ENCODE measurements at places on chromosomes 11 and 22.

DNA sequence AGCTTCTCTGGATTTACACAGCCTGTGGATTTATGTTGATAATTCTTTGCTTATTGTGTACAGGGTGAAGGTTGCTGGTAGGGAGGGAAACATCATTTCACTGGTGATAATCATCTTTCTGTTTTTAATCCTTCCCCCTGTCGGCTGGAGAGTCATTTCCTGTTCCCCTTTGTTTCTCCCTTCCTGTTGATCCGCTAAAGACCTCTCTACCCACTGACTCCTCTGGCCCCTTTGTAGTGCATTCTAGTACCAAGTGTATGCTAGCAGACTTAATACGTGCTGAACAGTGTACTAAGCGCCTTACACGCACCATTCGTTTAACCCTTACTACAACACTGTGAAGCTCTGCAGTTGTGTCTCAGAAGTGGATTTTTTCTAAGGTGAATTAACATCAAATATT, 19.0 kb upstream of the OR9Q1 start:
- DNase-seq: no peak

- DNase-seq: no peak
Measured at GRCh38 chr11:36013950-36014897, 70.4 kb downstream of the LDLRAD3 start.

GRCh38 chr11:3225159-3225758, 6.6 kb upstream of the MRGPRG start:
- DNase-seq: no peak

DNA sequence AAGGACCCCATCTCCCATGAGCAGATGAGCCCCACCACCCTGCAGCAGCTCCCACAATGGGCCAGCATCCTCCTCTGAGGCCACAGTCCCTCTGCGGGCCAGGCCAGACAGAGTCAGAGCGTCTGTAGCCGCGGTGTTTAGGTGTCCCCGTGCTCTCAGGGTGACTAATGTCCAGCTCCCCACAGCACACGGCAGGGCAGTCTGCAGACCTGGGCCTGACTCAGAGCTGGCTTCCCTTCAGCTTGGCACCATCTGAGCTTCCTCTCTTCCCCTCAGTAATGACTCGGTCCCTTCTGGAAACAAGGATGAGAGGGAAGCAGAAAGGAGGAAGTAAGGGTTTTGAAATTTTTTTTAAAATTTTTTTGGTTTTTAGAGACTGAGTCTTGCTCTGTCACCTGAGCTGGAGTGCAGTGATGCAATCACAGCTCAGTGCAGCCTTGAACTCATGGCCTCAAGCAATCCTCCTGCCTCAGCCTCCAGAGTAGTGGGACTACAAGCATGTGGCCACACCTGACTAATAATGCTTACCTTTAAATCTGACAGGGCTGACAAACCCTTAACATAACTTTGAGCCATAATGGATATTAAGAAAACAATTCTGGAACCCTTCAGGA, 28.5 kb downstream of the LRRC74B start:
- DNase-seq: no peak

DNA sequence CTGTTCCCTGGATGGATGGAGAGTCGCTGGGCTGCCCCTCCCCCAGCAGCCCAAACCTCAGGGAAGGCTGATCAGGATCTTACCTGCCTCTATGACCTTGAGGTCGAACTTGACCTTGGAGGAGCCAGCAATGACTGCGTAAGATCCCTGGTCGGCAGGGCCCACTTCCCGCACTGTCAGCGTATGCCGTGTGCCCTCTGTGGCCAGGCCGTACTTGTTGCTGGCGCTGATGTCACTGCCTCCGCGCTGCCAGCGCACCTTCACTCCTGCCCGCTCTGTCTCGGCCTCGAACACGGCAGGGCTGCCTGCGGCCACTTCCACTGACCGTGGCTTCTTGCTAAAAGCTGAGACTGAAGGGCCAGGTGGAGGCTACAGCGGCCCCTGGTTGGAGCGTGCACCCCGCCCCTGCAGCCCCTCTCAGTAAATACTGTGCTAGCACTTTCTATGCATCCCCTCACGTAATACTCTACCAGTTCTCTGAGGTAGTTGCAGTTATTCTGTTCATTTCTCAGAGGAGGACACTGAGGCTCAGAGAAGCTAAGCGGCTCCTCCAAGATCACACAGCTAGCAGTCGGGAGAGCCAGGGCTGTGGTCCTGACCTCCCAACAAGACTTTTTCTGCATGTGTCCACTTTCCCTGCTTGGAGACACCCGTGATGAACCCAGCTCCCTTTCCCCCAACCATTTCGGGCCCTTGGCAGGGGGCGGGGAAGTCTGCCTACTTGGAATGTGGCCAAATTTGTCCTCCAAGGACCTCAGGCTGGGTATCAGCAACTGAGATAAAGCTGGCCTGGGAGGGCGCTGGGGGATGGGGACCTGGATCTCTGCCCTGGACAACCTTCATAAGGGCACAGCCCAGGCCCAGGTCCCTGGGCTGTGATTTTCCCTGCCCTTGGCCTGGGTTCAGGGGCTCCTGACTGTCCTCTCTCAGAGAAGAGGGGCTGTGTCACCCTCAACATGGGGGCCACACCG, 1.1 kb downstream of the MYBPC3 start:
- DNase-seq: no peak

- no peak for DNase-seq
Measured at GRCh38 chr22:25853501-25854284, 111.7 kb downstream of the MYO18B start.

DNA sequence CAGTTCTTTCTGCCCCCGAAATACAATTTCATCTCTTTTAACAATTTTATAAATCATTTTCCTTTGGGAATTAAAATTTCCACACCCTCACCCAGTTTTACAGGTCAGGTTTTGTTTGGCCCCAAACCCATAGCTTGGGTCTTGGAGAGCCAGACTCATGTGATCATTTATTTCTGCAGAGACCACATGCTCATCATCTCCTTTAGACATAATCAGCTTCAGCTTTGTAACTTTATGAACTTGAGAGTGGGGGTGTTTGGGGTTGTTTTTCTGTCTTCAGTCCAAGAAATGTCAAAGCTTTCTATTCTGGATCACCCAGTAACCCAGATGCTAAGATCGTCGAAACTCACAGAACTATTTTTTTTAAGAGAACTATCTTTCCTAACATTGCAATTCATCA, 70.9 kb downstream of the DBX1 start:
- no peak for DNase-seq

GRCh38 chr11:119713359-119714040, 15.5 kb downstream of the NECTIN1 start:
- no peak for DNase-seq

DNA sequence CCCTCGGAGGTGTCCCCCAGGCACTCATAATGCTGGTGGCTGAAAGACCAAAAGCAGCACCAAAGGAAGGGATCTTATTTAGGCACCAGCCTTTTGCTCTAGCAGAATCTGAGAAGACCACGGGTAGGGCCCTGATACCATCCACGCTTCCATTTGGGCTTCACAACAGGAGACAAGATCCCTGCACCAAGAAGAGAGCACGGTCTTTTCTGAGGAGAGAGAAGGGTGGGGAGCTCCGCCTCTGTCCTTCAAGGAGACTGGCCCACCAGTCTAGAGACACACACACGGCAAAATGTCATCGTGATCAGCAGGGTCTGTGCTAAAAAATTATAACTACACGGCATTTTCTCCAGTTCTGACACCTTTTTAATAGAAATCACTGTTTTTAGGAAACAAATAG, 9.8 kb downstream of the LARGE2 start:
- no peak for DNase-seq

DNA sequence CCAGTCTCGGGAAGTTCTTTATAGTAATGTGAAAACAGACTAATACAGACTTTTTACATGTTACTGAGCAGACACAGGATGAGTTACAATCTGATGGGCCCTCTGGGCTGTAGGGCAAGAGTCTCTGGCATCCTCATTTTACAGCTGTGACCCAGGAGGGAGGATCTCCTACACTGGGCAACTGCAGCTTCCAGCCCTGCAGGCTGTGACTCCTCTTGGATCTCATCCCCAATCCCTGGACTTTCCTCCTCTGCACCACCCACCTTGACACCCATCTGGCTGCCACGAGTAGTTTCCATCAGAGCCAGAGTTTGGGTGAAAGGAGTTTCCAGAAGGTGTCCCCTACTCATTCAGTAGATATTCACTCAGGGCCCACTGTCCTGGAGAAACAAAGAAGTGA, 48.9 kb upstream of the MYEOV start:
- no peak for DNase-seq

DNA sequence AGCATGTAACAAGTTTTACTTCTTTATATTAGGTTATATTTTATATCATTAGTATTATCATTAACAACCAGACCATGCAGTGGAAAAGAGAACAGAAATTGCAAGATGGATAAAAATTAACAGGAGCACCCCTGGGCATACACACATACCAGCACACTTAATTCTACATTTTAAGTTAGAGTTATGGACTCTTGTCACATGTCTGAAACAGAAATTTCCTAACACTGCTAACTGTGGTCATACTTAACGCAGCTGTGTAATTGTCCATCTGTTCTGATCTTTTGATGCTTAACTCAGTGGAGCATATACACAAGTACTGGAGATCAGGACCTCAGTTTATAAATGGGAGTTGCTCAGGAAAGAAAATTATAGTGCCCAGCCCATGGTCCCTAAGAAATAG, 358 bp downstream of the OR52H1 start:
- DNase-seq: no peak

DNA sequence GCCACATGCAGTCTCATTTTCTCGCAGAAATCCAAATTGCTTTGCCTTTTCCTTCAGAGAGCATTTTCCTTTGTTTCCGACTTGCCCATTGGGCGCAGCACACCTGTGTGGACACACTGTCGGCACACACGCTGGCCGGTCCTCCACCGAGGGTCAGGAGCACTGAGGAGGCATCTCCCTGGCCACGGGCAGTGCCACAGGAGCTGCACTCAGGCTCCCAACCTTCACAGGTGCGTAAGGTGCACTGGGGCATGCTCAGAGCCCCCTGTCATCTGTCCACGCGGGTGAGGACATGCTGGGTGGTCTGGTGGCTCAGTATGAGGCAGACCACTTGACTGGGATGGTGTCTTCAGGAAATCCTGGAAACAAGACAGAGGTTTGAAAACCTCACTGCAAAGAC, 779.1 kb downstream of the BRD1 start:
- DNase-seq: no peak

GRCh38 chr22:26768952-26769351, 111.6 kb downstream of the MIAT start:
- DNase-seq: no peak

DNA sequence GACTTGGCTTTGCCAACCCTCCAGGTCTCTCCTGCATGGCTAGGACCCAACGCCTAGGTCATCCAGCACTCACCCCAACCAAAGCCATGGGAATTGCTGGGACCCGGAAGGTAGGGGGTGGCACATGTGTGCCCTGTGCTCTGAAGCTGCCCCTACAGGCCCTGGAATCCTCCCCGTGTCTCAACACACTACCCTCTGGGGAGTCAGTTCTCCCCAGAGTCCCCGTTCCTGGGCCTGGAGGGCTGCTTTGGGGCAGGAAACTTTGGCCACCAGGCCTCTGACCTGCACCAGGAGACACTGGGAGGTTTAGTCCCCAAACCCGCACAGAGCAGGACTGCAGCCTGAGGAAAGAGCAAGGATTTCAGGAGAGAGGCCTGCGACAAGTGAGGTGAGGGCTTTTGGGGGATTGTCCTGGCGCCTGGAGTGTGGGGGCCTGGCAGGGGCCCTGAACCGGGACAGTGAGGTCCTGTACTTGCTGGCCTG, 495 bp upstream of the IFITM1 start:
- no peak for DNase-seq

- no peak for DNase-seq
Measured at GRCh38 chr11:78351979-78352841, 65.4 kb downstream of the GAB2 start.

GRCh38 chr11:111148121-111148520, 97.4 kb upstream of the POU2AF2 start:
- DNase-seq: no peak

DNA sequence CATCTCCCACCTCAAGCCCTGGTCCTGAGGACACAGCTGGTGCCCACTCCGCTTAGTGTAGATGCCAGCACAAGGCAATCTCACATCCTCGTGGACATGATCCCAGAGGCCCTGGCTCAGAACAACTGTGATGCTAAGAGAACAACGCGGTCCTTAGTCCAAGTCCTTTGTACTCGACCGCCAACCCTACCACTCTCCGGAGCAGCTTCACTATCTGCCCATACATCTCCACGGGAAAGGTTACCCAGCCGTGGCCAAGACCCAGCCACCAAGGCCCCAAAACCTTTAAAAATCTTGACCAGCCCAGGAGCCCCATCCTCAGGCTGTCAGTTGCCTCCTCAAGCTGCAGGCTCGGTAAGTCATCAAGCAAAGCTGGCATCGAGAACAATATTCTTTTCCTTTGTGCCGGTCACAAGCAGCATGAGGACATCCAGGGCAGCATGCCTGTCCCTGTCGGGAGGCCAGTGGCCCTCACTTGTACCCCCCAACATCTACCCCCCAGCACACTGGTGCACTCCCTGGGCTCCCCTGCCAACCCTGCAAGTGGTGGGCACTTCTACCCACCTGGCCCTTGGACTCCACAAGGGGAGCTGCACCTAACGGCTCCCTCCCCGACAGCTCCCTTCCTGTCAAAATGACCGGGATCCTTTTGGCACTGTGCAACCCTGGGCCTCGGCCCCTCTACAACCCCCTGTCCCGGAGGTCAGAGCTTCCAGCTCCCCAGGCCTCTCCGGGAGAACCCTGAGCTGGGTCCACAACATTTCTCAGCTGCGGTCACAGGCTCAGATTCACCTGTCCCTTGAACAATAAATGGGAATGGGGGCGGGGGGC, 2.5 kb downstream of the OSBPL5 start:
- DNase-seq: no peak

- no peak for DNase-seq
Measured at GRCh38 chr22:29569011-29569678, 11.8 kb downstream of the NIPSNAP1 start.

DNA sequence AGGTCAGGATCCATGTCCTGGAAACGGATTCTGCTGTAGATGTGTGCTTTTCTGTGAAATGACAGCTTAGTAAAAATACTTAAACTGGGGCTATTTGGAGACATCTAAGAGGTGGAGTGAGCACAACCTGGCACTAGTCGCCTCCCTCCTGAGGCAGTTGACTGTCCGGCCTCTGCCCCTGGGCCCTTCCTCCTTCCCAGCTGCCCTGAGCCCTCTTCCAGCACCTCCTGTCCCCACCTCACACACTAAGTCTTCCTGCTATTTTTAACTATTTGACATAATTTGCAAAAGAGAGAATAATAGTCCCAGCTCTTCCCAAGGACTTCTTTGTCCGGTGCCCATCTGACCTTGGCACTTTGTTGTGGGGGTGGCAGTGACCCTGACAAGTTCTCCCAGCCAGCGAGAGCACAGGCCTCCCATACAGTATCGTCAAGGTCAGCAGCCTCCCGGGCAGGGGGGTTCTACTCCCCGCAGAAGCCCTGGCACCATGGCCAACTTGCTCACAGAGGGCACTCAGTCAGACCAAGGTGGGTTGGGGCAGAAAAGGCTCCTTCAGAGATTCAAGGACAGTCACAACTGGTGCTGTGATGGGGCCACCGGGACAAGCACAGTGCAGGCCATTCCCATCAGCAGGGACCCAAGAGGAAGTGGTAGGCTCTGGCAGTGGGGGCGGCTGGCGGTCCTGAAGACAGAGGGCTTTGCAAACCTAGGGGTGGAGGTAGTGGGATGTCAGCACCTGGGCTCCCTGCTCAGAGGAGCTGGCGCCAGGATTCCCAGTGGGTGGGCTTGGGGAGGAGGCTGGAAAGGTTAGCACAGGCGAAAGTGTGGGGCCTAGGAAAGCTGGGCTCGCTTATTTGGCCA, 5.5 kb upstream of the NEAT1 start:
- no peak for DNase-seq

All from NCI-H446 treated with DMSO at 0.1 percent for 48 hours (cell line).